ENCODE measurements at places on chromosomes 2 and 18.

DNA sequence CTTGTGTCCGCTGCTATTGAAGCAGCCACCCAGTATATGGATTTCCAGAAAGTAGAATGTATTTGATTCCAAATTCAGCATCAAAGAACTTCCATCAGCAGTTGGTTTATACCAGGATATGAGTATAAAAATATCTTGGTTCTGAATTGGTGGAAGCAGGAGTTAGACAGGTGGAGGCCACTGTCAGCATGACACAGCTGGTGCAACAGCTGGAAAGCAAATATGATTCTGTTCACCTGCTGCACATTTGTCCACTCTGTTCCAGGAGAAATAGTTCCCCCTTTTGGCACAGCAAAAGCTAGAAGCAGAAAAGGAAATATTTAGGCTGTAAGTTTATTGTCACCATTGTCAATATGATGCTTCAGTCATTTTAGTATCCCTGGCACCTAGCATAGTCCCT lies 41.2 kb downstream of the KIAA2012 start:
- no peak for DNase-seq

GRCh38 chr2:229562472-229563127 lies 151.8 kb downstream of the DNER start:
- DNase-seq, result no peak

GRCh38 chr2:5561006-5561405 lies 131.2 kb upstream of the SOX11 start:
- no peak for DNase-seq

DNA sequence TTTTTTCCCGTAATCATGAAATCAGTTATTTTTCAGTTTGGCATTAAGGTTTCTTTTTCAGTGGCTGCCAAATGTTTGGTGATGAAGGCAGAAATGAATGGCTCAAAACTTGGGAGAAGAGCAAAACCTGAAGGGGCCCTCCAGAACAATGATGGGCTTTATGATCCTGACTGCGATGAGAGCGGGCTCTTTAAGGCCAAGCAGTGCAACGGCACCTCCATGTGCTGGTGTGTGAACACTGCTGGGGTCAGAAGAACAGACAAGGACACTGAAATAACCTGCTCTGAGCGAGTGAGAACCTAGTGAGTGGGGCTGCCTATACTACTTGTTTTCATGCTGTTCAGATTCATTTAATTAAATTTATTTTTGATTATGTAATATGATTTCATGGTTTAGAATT lies 29.2 kb upstream of the MSH2 start:
- peak; percentile 36 for DNase-seq

- no peak for DNase-seq
Measured at GRCh38 chr2:9165625-9166024, 41.0 kb upstream of the ASAP2 start.

GRCh38 chr18:58367425-58368140 lies 261.3 kb downstream of the ALPK2 start:
- DNase-seq, result no peak

DNA sequence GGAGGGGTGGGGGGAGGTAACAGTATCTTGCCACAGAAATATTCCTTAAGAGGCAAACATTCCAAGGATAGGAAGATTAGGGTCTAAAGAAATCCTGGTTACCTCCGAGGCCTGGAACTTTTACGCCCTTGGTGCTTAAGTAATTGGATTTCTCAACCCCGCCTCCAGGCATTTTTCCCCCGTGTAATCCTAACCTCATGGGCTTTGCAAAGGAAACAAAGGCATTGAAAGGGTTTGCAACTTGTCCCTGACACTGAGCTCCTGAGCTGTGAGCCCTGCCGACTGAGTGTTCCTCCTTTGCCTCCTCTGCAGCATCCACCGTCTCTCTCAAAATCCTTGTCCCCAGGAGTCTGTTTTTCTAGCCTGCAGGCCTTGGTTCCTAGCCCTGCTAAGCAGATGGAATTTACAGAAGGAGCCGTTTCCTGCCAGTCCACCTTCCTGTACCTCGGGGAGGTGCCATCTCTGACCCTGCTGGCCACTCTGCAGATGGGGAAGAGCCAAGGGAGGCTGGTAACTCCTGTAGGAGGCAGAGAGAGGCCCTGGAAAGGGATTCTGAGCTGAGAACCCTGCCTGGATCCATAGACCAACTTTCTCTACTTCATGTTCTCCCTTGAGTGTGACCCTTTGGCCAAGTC lies 24.2 kb downstream of the TET3 start:
- no peak for DNase-seq

DNA sequence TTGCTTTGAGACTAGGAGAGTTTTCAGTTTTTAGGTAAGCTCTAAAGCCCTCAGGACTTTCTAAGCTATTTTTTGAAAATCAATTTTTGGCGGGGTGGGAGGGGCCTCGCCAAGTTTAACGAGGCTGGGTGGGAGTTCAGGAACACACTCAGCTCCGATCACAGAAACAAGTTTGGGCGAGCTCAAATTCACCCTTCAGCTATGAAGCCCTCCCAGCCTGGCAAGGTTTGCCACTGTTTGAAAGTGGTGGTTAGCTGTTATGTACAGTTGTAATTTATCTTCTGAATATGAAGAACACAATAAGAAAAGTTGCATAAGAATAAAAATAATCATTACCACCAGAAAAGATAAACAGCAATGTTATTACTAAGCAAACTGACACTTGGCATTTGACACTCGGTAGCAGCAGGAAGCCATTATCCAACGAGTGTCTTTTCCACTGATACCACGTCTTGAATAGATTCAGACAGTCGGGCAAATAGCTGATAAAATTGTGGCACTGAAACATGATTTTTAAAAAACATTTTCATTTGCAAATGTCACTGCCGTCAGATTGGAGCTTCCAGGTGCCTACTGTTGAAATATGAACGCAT lies 59.8 kb downstream of the KCTD1 start:
- no peak for DNase-seq

DNA sequence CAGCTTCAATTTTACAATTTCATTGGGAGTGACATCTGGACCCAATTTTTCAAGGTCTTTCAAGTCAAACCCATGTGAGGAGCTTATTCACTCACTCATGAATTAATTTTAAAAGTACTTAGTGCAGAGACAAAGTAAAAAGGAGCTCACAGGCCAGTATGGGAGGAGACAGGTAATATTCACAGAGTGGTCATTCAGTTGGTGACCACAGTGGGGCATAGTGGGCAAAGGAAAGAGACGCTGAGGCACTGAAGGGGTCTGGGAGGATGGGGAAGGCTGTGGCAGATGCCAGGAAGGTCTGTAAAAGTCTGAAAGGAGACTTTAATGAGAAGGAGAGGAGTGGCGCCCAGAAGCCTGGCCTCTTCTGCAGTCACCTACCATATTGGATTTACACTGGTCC lies 76.0 kb downstream of the CD8B2 start:
- no peak for DNase-seq

- DNase-seq, result peak; percentile 1
Measured at GRCh38 chr2:130289780-130290179, 52.9 kb upstream of the IMP4 start.

DNA sequence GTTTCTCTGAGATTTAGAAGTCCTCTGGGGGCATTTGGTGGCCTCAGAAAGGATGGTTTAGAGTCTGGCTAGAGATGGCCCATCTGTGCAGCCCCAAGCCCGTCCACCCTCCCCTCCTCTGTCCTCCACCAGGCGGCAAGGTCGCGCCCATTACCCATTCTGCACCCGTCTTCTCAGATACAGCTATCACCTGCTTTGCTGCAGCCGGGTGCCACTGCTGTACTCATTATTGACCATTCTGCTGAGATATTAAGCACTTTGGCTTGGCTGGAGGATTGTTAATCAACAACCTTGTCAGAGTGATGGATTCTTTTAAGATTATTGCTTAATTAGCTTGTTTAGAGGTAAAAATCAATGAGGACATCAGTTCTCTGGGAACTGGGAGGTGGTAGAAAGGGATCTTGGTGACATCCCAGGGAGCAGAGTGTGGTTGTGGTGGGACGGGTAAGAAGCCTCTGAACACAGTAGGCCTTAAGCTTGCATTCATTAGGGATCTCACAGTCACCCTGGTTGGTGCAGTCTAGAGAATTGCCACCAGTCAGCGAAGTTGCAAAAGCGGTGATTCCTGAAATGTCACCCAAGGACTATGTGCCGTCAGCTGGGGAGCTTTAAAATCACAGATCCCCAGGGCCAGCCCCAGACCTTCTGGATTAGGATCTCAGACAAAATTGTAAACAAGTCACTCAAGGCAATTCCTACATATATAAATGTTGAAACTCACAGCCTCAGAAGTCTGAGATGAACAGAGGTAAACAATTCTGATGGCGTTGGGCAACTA lies 90.9 kb downstream of the CAPN13 start:
- peak; percentile 44 for DNase-seq

DNA sequence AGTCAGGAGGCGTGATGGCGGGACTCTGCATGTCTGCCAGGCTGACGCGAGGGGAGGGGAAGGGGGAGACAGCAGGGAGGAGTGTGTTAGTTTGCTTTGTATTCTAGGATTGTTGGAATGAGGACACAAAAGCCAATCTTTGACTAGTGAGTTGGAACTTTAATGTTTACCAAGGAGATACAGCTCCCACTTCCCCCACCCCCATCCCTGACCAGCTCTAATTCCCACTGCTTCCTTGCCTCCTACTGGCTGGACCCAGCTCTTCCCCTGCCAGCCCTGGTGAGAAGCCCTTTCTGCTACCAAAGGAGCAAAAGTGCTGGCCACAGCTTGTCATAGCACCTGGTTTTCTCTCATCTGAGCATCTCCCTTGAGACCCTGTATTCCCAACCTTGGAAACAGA lies 84.5 kb downstream of the CELF4 start:
- DNase-seq, result no peak

DNA sequence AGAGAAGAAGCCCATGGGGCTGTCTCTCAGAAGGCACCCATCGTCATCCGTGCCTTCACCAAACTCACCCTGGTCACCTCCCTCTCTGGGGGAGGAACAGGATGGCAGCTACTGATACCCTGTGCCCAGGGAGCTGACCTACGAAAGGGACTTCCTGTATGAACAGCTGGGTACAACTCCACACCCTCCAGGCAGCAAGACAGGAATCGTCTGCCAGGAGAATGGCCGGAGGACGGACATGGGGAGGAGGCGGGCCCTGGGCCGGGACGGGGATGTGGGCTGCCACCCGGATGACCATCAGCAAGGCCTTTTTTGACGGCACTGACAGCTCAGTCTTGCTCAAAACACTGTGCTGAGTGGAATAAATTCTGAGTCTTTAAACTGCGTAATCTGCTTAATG lies 243.6 kb downstream of the HDAC4 start:
- DNase-seq, result no peak

DNA sequence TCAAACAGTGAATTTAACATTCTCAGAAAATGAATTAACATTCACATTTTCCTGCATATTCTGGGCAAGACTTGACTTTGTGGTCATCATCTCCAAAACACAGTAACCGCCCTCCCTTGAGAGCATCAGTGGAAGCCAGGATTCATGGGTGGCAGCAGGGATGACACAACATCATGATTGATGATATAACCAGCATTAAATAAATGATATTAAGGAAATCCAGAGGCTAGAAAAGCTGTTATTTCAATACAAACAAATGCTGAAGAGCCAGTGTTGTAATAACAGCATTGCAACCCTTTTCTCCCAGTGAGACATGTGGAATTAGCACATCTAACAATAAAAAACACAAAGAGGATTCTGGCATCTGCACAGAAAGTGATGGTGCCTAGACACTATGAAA lies 41.1 kb downstream of the CDC42EP3 start:
- DNase-seq, result no peak

DNA sequence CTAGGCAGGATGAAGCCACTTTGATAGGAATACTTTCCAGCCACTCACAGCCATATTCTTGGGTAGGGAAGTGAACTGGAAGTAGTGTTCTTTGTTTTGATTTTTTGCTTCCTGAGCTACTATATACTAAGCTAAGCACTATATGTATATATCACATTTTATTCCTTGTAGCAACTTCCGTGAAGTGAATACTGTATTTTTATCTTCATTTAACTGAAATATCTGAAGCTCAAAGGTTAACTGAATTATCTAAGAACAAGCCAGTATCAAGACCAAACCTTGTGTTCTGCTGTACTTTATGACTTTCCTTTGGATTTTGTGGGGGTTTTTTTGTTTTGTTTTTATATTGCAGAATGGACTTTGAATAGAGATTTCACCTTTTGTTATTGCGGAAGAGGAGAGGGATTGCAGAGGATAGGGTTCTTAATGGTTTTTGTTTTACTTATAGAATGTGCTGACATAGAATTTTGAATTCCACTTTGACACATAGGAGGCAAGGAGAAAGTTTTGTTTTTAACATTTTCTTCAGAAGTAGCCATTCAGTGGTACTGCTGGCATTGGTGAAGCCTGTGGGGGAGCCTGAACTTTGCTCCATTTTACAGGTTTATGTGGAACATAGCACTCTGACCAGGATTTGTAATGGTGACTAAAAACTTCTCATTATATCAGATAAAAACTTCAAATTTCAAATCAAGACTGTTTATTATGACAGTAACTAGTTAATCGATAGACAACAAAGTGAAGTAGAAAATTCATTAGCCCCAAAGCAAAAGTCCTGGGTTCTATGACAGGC lies 24.1 kb upstream of the RNF138 start:
- DNase-seq, result no peak

DNA sequence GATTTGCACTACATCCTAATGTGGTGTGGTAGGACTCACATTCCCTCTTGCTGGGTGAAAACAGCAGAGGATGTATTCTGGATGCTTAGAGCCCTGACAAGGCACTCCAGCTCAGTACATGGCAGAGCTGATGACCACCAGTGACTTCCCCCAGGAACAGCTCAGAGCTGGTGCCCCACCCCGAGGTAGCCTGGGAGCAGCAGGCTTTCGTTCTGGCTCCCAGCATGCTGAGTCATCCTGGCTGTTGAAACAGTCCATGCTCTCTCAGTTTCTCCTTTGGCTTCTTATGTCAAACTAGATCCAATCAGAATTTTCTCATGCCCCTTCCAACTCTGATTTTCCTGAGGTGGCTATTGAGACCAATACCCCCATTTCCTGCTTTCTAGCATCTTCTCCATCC lies 438.2 kb downstream of the NBAS start:
- DNase-seq, result no peak

GRCh38 chr18:77131652-77132368 lies 773 bp downstream of the MBP start:
- DNase-seq, result no peak

GRCh38 chr2:85131116-85131515 lies 2.1 kb upstream of the TCF7L1 start:
- no peak for DNase-seq

GRCh38 chr2:240423788-240424191 lies 11.7 kb upstream of the GPC1 start:
- no peak for DNase-seq

- no peak for DNase-seq
Measured at GRCh38 chr2:7102826-7103225, 185.6 kb downstream of the RNF144A start.

DNA sequence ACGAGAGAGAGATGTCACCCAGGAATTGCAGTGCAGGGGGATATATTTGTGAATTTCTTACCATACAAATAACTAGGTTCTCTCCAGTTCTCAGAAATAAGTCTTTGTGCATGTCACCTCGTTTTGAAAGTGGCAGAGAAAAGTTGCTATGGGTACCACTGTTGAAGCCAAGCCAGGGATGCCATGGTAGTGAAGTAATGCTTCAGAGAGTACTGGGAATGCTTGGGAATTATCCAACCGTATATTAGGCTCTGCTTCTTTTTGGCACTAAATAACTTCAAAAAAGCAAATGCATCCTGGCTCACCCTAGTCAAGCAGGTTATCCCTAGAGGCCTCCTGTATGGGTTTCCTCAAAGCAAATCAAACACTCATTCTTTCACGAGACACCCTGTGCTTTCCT lies 50.7 kb upstream of the DDX18 start:
- DNase-seq, result no peak
